Stimulated activated CD4-positive, alpha-beta T cell treated with anti-CD3 and anti-CD28 coated beads, Interleukin-4, amount 100 ng/mL, for 4 hours (primary cell): ENCODE measurements at places on chromosomes 5 and 9.

- no peak for DNase-seq
Observed at GRCh38 chr5:150590979-150591695, 49.3 kb upstream of the SYNPO start.

- no peak for DNase-seq
Observed at GRCh38 chr9:109579191-109579948, 81.3 kb upstream of the PTPN3 start.

GRCh38 chr9:99019510-99020331 lies 76.0 kb downstream of the COL15A1 start:
- DNase-seq: no peak

DNA sequence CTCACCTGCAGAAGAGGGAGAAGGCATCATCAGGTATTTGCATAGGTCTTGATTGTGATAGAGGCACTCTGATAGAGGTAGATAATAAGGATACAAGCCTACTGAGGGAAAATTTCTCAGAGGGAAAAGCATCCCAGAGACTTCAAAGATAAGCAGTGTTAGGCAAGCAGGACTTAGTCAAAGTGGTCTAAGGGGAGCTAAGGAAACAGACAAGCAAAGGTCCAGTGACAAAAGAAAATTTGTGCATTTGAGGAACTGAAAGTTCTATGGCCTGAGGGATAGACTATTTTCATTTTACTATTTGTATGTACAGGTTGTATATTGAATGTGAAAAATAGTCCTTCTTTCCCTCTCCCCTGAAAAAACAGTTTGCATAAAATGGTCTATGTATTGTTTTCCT lies 27.4 kb downstream of the OXCT1 start:
- DNase-seq: no peak

DNA sequence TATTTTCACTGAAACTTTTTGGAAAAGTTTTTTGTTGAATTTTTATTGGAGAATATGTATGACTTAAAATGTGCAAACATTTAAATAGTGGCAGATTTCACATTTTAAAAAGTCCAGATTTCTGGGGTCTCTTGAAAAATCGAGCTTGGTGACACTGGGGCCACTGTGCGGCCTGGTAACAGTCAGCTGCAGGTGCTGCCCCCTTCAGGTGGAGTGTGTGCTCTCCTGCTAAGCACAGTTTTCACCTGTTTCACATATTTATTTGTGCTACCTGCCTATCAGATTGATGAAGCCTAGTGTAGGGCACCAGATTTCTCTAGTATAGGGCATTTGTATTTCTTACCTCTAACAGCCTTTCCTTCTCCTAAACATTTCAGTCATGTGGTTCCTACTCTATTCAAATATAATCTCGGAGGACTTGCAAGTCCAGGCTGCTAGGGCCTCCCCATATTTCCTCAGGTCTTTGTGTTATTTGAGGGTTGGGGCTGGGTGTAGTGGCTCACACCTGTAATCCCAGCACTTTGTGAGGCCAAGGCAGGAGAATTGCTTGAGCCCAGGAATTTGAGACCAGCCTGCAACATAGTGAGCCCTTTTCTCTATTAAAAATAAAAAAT lies 95.8 kb upstream of the KLF9 start:
- no peak for DNase-seq

DNA sequence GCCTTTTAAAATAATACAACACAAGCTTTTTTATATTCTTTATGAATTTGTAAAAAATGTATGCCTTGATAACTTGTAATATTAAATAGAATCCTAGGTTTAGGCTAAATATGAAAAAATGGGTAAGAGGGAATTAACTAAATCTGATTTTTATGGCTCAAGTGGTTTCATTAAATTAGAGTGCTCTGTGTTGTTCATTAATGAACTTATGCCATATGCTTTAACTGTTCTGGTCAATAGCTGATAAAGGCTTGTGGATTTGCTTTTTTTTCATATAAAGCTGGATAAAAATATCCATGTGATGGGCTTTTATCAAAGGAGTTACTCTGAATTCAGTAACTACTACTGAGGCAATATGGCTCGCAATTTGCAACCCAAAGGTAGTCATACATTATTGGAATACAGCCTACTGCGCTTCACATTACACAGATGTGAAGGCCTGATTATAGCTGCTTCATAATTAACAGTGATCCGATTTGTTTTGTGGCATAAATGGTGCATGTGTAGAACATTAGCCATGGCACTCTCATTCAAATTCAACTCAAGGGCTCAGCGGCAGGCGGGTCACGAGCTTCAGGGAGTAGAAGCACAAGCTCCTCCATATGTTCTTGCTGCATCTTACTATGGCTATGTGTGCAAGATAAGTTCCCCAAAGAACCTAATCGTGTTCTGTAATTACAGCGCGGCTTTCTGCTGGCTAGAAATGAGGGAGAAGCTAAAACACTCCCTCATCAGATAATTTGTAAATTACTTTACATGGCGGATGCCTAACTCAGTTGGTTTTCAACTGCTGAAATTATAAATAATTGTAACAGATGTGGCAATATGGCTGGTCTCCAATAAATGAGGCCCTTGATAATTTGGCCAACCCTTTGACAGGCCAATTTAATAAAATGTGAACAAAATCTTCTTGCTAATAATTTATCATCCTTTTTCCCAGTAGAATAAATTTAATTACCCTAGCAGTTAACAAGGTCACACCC lies 188.3 kb downstream of the CNTLN start:
- no peak for DNase-seq

GRCh38 chr9:68705531-68706362 lies 707 bp downstream of the PIP5K1B start:
- DNase-seq: no peak

DNA sequence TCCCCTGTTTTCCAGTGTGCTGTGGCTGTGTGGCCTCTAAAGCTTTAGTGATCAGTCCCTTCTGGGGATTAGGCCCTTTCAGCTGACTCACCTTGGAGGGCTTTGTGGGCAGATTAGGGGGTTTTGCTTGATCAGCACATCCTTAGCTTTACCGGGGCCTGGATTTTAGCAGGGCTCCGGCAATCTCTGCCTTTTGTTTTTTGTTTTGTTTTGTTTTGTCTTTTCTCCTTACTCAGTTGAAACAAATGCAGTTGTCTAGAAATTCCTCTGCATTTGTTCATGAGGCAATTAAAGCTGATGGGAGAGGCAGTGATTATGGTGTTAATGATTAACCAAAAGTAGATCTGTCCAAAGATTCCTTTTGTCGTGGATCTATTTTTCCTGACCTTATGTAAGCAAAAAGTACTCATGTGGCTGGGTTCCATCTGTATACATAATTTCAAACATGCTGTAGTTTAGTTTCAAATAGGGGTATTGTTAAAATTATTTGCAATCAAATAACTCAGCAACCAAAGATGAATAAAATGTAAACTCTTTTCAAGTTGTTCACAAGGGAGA lies 5.2 kb upstream of the TDRD7 start:
- DNase-seq: no peak

DNA sequence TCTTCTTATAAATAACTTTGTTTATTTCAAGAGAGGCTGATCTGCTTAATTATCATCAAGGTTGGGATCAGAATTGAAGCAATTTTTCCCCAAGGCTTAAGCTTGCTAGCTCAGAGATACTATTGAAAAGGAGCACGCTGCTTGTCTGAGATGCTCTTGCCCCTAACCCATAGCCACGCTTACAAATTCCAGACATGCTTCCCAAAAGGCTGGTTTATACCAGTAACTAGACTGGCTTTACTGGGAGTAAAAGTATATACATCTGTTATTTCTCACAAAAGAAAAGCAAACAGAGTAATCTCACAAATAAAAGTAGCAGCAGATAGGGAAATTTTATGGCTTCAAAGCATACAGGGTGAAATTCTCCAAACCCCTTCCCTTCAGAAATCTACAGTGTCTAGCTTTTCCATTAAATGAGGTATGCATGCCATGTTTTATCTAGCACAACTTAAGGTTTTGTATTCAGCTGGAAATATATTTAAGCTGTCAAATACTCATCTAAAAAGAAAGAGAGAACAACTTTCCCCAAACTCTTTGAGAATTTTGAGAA lies 163.2 kb upstream of the TRPC7 start:
- no peak for DNase-seq
